Stimulated activated CD4-positive, alpha-beta T cell treated with anti-CD3 and anti-CD28 coated beads, Interleukin-1b, Interleukin-23, amount 100 ng/mL, for 24 hours (primary cell): ENCODE measurements at places on chromosomes 11 and 22.

- DNase-seq: no peak
Measured at GRCh38 chr11:107041088-107041444, 22.8 kb upstream of the GUCY1A2 start.

GRCh38 chr11:111762981-111763643, 3.1 kb downstream of the PPP2R1B start:
- DNase-seq: no peak

DNA sequence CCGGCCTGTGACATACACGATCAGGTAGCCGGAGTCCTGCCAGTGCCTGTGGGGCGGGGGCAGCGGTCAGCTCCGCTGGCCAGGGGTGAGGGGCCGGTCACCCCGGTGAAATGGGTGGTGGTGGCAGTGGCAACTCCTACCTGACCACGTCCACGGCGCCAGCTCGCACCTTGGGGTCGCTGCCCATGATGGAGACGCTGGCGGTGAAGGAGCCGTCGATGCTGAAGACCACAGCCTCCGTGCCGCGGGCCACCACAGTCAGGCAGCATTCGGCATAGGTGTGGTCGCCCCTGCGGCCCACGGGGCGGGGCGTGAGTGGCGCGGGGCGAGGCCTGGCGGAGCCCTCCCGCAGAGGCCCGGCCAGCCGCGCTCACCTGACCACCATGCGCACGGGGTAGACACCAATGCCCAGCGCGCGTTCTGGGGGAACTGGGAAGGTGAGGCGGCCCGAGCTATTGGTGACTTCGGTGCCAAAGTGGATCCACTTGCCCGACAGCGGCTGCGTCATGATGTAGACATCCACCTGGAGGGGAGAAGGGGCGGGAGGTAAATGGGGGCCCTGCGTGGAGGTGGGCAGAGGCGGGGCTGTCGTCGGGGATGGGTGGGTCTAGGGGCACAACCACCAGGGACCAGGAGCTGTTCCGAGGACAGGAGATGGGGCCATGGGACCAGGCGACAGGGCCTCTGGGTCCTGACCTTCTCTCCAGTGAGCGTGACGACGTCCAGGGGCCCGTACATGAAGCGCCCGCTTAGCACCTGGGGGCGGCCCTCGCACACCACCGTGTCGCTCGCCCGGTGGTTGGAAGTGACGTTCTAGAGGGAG, 10.9 kb downstream of the AIP start:
- no peak for DNase-seq

GRCh38 chr11:61516675-61517572, 8.4 kb downstream of the LRRC10B start:
- no peak for DNase-seq

- DNase-seq: no peak
Measured at GRCh38 chr11:106697058-106697457, 321.2 kb downstream of the GUCY1A2 start.

DNA sequence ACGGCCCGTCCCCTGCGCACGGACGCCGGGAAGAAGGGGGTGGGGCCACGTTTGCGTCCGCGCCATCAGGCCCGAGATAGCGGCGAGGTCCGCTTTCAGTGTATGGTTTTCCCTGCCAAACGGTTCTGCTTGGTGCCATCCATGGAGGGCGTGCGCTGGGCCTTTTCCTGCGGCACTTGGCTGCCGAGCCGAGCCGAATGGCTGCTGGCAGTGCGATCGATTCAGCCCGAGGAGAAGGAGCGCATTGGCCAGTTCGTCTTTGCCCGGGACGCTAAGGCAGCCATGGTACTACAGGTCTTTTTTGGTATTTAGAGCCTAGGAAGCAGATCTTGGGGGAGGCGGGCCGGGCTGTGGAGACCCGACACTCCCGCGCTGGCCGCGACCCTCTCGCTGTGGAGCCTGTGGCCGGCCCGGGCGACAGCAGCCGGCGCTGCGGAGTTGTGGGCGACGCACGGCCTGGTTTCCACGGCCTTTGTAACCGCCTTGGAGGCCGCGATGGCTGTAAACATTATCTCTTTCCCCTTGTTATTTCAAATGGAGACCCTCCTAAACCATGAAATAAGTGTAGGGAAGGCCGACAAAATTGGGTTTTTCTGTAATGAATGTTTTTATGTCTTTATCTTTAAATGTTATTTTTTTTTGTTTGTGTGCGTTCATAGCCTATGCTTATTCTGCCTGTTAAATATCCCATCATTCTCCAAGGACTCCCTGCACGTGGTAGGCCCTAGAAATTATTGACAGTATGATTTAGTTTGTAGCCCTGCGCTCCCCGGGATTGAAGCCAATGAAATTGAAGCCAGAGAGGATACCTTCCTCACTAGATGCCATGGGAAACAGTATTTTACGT, at the start of gene AASDHPPT:
AASDHPPT (plus strand) TSS at position 54 of the 847 bp plus-strand sequence; CDS start at position 103, 49 bp downstream.
- no peak for DNase-seq

GRCh38 chr11:69385144-69385820, 91.3 kb downstream of the MYEOV start:
- no peak for DNase-seq

GRCh38 chr11:57434640-57435546, 8.0 kb upstream of the SLC43A3 start:
- no peak for DNase-seq

DNA sequence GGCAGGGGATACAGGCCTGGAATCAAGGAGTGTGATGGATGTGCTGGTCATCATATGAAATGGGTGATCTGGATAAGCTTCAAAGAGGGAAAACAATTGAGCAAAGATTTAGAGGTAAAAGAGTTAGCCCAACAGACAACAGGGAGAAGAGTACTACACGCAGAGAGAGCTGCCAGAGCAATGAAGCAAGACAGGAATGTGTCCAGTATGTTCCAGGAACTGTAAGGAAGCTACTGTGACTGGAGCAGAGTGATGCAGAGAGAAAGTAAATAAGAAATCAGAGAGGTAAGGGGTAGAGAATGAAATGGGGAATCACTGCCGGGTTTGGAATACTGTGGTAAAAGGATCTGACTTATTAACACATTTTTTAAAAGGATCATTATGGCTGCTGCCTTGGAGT, 255.1 kb downstream of the DCDC1 start:
- no peak for DNase-seq

GRCh38 chr11:65362320-65362931, 7.9 kb downstream of the TIGD3 start:
- no peak for DNase-seq

GRCh38 chr11:113540416-113541330, 65.5 kb upstream of the DRD2 start:
- DNase-seq: no peak

DNA sequence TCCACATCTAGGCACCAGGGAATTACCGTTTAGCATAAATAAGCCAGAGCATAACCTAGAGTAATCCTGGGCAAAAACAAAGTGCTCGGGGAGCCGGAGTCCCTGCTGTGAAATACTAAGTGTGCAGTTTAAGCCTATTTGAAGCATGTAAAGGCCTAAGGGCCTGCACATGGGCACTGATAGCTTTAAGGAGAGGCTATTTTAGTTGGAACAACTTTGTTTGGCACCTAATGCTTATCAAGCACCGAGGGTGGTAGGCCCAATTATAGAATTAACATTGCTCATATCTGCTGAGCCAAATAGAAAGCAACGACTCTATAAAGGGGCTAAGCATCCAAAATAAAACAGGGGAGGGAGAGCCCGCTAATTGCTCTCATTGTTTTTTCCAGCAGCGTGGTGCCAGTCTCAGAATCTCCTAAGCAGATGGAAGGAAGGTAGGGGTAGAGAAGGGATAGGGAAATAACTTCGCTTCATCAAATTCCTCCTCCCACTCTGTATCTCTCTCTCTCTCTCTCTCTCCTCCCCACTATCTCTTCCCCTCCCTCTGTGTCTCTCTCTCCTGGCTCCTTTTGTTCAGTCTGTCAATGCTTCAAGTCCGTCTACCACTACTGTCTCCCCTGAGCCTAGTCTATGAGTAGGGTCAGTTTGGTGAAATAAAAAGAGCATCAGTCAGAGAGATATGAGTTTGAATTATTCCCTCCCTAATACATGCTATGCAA, 292.8 kb downstream of the NXPE2 start:
- DNase-seq: no peak

DNA sequence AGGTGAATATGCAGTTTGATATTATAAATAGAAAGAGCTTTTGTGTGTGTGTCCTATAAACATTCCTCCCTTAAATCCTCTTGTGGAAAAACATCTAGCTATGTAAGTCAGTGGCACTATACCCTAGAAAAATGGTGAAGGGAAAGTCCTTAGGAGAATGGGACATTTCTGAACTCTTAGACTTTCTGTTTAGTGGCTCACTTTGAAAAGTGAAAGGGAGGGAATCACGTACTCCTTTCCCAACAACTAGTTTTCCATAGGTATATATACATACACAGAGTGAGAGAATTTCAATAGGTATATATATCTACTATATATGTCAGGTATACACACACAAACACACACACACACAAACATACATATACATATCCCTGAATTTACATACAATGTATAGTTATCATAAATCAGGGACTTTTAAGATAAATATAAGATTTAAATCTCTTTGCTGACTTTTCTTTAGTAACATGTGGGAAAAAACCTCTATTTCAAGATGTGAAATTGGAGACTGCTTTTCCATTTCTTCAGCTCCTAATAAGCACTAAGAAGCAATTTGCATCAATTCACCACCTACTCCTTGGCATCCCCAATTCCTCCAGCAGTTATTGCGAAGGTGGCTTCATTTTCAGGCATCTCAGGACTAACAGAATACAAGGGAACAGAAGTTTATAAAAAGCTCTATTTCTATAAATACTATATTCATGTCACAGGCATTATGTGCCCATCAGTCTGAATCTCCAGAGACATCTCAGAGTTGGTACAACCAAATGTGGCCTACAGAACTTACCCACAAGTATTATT, 13.5 kb upstream of the DDX17 start:
- DNase-seq: no peak

DNA sequence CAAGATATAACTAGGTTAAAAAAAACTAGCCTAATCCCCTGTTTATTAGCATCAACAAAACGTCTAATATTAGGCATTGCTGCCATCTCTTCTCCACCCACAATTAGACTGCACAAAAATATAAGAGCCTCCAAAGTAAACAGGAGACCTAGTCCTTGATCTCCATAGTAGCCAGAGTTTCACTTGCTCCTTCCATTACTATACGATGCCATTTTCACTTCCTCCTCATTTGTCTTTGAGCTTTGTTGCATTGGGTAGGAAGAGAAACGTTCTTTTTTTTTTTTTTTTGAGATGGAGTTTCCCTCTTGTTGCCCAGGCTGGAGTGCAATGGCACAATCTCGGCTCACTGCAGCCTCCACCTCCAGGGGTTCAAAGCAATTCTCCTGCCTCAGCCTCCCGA, 42.3 kb upstream of the RDX start:
- no peak for DNase-seq

DNA sequence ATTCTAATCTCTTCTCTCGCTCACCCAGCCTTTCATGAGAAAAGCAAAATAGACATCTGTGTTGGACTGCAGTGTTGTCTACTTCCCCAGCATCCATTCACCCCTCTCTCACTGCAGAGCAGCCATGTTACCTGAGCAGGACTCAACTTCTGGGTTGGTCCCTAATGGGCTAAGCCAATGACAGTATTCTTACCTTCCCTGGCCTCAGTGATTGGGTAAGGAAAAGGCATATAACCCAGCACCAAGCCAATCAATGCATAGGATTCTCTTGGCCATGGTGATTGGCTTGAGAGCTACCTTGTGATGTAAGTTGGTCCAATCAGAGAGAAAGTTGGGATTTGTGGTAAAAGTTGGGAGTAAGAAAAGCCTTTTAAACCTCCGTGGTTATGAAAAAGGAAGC, 99.8 kb upstream of the NECTIN1 start:
- no peak for DNase-seq

GRCh38 chr22:29816539-29816938, 21.5 kb downstream of the ASCC2 start:
- DNase-seq: no peak

- DNase-seq: no peak
Measured at GRCh38 chr22:23387827-23388516, 192.1 kb downstream of the IGLL1 start.

- DNase-seq: no peak
Measured at GRCh38 chr11:125925247-125925740, 20.6 kb upstream of the VSIG10L2 start.

- no peak for DNase-seq
Measured at GRCh38 chr11:95104121-95104830, 14.6 kb downstream of the ENDOD1 start.

- no peak for DNase-seq
Measured at GRCh38 chr22:25025491-25026400, 73.2 kb downstream of the KIAA1671 start.

DNA sequence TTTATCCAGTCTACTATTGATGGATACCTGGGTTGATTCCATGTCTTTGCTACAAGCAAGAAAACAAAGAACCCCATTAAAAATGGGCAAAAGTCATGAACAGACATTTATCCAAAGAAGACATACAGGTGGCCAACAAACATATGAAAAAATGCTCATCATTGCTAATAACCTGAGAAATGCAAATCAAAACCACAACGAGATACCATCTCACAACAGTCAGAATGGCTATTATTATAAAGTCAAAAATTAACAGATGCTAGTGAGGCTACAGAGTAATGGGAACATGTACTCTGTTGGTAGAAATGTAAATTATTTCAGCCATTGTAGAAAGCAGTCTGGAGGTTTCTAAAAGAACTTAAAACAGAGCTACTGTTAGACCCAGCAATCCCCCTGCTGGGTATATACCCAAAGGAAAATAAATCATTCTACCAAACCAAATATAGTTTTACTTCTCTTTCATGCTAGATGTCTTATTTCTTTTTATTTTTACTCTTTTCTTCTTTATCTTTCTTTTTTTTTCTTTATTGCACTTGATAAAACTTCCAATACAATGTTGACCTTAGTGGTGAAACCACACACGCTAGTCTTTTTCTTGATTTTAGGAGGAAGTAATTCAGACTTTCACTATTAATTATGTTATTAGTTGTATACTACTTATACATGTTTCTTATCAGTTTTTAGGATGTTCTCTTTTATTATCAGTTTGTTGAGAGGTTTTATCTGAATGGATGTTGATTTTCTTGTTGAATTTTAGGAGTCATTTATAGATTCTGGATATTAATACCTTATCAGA, 14.3 kb downstream of the TRIM22 start:
- no peak for DNase-seq

- DNase-seq: no peak
Measured at GRCh38 chr22:44995105-44995514, 14.7 kb downstream of the PHF21B start.

GRCh38 chr22:46735747-46736608, 2.1 kb downstream of the CERK start:
- DNase-seq: no peak

GRCh38 chr11:81380395-81380794, 1353.3 kb downstream of the FAM181B start:
- DNase-seq: no peak

DNA sequence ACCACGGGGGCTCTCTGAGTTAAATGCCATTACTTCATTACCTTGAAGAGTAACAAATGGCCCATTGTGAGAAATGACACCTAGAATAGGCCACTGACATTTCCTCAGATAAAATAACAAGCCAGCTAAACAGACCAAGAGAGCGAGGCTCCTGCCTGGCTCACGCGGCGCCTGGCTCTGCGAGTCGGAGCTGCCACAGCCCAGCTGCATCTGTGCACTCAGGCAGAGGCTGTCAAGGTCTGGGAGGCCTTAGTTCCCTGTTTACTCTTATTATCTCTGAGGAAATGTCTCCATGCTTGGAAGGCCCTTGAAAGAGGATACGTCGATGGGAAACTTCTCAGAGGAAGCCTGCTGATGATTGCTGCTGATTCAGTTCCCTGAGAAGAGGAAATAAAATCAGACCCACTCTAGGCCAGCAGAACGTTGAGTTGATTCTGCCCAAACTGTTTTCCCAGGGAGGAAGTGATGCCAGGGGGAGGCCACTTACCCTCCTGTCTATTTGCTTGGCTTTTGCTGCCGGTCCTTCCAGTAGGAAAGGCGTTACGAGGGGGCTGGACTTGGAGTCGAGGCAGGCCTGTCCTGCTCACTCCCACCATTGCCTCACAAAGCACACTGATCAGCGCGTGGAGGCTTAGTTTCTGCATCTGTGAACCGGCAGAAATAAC, 208.8 kb downstream of the TBC1D22A start:
- no peak for DNase-seq
